Renal pelvis (tissue), 12 donors: ENCODE measurements at places on chromosomes 7 and 10.

DNA sequence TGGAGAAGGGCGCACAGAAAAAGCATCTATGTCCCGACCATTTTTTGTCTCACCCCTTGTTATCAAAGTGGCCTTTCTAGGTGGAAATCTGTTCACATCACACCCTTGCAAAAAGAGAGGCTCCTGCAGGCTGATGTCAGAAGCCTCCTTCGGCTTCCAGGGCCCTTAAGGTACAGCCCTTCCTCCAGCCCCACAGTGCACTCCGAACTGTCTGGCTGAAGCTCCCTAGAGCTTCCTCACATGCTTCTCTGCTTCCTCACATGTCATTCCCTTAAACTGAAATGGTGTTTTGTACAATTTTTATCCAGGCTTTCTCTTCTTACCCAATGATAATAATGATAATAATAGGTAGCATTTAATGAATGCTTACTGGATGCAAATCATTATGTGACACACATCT is 210.3 kb downstream of the INHBA start:
- no peak for DNase-seq

DNA sequence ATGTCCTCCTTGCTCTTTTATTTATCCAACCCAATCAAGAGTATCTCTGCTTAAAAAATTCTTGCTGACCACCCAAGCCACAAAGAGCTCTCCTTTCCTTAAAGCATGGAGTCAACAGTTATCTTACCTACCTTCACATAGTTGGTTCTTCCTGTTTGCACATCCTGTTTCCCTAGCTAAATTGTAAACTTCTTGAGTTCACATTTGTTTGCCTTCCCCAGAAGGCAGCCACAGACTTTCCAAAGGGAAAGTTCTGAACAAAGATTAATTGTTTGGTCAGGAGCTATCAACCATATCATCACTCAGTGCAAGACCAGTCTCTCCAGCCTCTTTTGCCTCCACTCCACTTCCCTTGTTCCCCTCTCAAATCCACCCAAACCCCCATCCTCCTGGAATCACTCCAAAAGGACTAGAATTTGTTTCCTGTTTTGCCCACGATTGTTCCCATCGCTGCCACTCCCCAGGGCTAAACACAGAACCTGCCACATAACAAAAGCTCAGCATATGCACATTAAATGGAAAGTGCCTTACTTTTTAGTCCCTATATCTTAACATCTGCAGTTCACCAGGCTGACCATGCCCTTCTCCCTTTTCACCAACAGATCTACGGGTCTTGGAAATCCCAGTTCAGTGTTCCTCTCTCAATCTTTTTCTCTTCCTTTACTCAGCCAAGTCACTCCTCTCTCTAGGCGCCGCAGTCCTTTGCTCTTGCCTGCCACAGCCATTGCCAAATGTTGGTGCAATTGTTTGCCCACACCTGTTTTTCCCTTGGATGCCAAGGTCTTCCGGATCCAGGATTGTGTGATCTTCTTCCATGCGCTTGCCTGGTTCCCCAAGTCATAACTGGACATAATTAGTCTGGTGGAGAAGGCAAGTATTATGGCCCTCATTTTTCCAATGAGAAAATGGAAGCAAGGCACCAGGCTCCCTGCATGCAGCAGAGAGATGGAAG is 265.5 kb downstream of the KCNMA1 start:
- DNase-seq: no peak

GRCh38 chr7:49773936-49774458 is 559 bp downstream of the VWC2 start:
- DNase-seq: peak; percentile 15

- DNase-seq: no peak
These were observed 23.4 kb upstream of the SMIM30 start for GRCh38 chr7:113141803-113142202.

DNA sequence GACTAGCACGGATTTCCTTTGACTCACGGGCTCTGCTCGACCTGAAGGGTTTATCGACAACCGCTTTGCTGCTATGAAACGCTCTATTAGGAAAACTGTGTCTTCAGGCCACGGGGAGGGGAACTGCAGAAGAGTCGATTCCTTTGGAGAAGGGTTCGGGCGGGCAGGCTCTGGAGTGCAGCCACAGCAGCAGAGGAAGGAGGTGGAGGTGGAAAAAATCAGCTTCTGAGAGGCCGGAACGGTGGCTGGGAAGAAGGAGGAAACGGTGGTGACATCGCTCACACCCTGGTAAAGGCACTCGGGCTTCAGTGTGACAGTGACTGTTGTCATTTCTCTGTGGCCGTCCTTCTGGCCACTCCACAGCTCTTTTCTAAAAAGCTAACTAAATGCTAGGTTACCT is 64.6 kb upstream of the MGMT start:
- no peak for DNase-seq

- no peak for DNase-seq
These were observed 168.8 kb upstream of the RHOBTB1 start for GRCh38 chr10:61112771-61113170.

DNA sequence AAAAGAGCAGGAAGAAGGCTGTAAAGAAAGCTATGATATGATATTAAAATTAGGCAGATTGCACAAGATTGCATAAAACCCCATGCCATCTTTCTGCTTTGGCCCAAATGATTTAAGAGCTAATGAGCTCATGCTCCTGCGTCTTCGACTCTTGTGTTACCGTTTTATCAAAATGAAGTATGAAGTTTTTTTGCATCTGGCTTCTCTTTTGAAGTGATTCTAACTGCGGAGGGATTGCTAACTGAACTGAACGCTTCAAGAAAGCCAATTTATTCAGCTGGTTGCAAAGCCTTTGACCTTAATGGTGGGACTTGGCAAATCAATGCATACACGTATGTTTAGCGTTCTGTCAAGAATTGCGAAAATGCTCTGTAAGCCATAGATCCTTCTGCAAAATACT is 282.9 kb downstream of the TWIST1 start:
- DNase-seq: no peak

GRCh38 chr10:100303724-100304319 is 17.3 kb upstream of the BLOC1S2 start:
- DNase-seq: no peak

GRCh38 chr10:61682323-61682722 is 19.6 kb downstream of the CABCOCO1 start:
- no peak for DNase-seq

- no peak for DNase-seq
These were observed 89.8 kb downstream of the TCERG1L start for GRCh38 chr10:131221632-131222277.

DNA sequence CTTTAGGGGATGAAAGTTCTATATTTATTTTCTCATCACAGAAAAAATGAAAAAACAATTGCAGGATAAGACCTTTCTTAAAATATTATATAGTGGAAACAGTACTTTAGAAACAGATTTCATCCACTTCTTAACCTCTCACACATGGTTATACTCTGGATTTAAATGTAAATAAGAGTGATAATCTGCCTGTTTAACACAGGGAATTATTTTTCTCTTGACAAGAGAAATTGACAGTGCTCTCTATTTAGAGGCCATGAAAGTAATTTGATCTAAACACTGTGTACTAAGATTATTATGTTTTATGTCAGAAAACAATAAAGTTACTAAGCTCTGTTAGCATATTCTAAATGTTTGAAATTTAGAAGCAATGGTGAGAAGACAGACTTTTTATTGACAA is 88.4 kb downstream of the PHF14 start:
- no peak for DNase-seq

DNA sequence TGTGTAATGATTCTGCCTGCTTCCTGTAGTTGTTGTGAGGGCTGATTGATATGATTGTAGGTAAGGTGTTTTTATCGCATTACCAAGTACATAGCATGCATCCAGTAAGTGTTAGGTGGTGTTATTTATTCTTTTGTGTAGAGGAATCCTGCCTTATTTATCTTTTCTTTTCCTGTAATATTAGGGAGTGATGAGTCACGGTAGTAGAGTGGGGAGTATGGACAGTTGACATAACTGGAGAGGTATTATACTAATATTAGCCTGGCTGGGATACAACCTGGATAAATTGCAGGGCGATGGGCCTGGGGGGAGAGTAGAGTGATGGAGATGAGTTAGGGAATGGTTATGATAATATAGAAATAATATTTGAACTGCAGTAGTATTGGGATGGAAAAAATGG is 9.8 kb downstream of the SDK1 start:
- no peak for DNase-seq

DNA sequence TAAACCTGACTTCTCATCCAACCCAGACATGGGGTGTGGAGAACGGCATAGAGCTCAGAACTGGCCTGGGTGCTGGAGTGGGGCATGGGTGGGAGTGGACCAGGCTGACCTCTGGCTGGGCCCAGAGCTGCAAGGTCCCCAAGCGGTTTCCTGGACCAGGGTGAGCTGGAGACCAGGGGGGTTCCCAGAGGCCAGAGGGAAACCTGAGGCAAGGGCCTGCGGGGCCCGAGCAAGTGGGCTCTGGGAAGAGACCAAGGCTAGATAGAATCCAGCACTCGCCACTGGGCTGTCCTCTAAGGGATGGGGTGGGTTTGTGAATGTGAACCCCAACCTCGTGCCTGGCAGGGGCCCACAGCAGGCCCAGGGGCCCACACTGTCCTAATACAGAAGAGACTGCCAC is 39.4 kb upstream of the RET start:
- DNase-seq: no peak

- no peak for DNase-seq
These were observed 176.4 kb upstream of the PTN start for GRCh38 chr7:137519947-137520346.

- no peak for DNase-seq
These were observed 43.4 kb downstream of the PRPS1L1 start for GRCh38 chr7:17984288-17984687.

DNA sequence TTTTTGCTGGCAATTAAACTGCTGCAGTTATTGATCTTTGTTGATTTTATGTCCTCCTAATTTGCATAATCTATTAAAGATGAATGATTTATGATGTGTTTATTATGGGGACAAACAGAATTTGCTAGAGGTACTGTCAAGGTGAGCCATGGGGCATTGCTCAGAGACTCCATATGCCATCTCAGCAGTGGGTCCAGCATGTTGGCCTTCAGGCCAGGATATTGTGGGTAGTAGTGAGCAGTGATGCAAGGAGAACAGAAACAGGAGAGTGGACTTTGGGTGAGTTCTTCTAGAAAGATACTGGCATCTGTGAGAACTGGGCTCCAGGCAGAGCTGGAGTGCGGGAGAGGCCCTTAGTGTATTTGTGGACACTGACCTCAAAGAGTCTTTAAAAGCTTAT is 65.9 kb downstream of the PAX2 start:
- no peak for DNase-seq

DNA sequence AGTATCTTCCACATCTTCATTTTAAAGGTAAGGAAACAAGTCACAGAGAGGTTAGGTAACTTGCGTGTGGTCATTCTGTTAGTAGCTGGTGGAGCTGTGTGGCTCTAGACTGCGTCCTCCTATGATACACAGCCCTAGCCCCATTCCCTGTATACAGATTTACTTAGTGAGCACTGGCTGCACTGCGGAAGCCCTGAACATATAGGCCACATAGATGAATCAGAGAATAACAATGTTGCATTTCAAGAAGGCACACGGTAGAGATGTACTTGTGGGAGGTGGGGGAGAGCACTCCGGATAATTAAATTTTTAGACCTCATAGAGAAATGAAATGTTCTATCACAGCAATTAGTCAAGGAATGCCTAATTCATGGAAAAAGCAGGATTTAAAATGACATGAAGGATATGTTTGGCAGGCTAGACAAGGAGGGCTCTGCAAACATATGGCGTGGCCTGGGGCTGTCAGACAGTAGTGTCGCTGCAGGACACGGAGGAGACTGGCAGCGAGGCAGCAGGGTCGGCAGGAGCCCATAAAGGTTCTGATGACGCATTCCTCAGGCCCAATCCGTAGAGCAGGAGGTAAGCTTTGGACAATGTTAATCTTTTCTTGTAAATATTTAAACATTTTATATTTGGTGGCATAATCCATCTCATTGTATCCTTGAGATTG is 29.5 kb downstream of the RAB11FIP2 start:
- no peak for DNase-seq

GRCh38 chr10:17407047-17407446 is 47.3 kb downstream of the ST8SIA6 start:
- DNase-seq: no peak

- no peak for DNase-seq
These were observed 337.6 kb downstream of the CCSER2 start for GRCh38 chr10:84665883-84666463.

DNA sequence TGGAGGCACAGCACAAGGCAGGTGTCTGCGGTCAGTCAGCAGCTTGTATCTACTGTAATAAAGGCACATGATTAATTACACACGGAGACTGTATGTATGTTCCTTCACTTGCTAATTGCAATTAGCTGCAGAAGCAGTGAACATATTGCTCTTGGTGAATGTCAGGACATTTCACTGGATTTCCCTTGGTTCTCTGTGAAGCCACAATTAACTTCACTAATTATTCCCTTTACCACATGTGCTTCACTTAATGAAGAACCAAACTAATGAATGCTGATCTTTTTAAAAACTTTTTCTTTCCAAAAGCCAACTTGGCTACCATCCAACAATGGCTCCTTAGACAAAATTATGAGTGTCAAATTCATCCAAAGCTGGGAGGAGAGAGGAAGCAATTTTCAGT is 290.7 kb downstream of the ADRA2A start:
- DNase-seq: no peak

GRCh38 chr10:86363184-86363832 is 3.3 kb downstream of the GRID1 start:
- peak; percentile 48 for DNase-seq

DNA sequence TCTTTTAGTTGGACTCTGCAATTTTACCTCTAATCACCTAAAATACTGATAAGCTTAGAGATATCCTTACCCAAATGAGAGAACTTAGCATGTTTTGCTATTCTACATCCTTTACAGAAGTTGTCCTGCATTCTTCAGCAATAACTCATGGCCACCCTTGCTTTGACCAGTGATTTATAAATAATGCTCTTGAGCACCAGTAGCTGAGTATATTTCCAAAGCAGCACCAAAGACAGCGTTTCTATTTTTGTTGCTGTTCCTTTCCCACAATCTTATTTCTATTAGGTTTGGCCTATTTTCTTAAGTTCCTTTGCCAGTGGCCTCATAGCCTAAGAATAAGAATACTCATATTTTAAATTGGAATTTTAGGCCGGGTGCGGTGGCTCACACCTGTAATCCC is 15.0 kb downstream of the ARPC1A start:
- DNase-seq: no peak

GRCh38 chr7:51299391-51300133 is 17.0 kb downstream of the COBL start:
- no peak for DNase-seq

GRCh38 chr7:156504687-156505545 is 135.7 kb upstream of the RNF32 start:
- DNase-seq: peak; percentile 80

DNA sequence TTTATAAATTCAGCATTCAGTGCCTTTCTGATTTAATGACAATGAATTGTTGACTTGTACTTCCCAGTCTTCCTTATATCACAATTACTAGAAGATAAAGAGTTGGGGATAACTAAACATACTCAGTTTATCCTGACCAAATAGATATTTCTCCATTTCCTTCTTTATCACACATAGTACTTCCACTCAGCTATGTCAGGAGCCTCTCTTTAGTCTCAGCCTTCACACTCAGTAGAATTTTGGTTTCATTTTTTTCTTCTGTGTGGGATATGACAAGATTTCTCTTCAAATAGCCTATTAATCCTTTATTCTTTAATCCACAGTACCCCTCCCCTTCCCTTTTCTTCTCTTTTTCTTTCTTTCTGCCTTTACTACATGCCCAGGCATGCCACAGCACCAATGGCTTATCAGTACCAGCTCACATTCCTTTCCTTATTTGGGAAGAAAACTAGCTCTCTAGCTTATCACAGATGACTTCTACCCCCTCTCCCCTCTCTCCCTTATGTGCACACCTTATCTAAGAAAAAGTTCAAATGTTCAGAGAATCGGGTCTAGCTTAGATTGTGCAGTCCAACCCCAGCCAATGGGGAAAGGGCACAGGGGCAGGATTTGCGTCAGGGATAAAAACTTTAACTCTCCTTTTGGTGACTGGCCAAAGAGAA is 109.0 kb downstream of the PHF14 start:
- DNase-seq: no peak
